ENCODE measurements at places on chromosomes 5 and 9.

DNA sequence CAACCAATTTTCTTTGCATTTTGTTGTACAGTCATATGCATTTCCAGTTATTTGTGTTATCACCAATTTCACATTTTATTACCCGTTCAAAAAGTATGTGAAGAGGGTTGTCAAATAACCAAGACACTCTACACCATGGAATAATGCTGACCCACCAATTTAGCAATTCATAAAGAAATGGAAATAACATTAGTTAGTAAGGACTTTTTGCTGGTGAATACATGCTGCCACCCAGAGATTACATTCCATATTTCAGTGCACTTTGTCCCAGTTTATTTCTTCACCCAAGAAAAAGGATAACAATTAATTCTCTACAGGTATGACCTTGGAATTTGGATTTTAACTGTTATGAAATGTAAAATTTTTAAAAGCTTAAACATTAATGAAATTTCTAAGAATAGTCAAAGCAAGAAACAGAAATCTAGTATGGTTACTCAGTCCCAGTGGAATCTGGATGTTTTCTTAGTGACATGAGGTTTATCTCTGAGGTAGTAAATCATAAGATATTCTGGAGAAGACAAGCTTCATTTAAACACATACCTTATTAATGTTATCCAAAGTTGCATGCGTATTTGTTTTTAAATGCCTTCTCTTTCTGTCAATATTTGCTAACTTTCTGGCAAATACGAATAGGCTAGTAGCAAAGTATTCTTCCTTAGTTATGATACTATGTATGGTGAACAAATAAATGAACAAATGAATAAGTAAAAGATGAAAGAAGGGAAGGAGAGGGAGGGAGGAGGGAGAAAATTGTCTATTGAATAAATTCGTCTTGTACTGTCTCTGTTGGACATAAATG, 100.6 kb downstream of the CETN3 start:
- no peak for DNase-seq

- DNase-seq: no peak
Measured at GRCh38 chr9:98724810-98725530, 16.2 kb upstream of the GABBR2 start.

DNA sequence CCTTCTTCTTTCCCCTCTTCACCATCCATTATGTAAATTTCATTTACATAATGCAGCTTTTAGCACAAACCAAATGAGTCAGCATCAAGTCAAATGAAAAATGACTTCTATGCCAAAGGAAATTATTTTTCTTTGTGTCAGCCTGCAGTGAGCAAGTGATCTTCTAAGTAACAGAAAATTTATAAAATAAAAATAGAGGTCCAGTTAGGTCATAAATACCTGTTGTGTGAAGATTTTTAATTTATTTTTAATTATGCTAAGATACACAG, 16.7 kb upstream of the THG1L start:
- no peak for DNase-seq

DNA sequence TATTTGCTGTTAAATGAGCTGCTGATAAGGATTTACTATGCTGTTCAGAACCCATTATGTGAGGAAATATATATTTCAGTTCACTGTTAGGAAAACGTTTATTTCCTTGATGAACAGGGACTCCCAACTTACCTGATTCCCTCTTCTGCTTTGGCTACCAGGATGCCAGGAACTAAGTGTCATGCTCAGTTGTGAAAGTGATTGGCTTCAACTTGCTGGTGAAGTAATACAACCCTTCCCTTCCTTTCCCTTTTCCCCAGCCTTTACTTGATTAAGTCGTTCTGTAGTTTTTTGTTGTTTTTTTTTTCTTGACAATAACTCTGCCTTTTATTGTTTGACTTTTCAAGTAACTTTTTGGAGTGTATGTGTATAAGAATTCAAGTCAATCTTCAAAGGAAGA, 309.3 kb downstream of the DOCK8 start:
- no peak for DNase-seq

GRCh38 chr5:79459626-79460025, 54.3 kb downstream of the HOMER1 start:
- DNase-seq: no peak

- no peak for DNase-seq
Measured at GRCh38 chr5:14526493-14526892, 55.1 kb upstream of the OTULINL start.

DNA sequence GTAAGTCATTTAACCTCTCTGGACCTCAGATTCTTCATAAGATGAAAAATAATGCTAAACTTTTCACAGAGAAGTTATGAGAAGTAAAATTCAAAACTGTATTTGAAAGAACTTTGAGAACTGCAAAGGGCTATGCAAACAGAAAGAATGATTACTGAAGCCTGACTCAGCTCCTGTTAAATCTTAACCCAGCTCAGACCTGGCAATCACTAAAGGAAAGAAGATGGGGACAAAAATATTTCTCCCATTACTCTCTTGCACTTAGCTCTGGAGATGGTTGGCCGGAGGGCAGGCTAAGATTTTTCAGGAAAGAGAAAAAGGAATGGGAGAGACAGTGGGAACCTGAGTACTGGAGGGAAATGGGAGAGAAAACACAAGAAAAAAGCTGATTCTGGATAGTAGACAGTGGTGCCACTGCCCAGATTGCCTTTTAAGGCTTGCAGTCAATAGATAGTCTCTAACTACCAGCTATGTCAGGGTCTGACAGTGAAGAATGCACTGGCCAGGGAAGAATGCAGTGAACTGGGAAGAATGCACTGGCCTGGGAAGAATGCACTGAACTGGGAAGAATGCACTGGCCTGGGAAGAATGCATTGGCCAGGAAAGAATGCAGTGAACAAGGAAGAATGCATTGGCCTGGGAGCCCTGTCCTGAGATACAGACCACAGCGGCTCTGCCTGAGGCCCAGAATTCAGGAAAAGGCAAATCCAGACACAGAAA, 25.2 kb upstream of the CEMIP2 start:
- peak; percentile 44 for DNase-seq

- DNase-seq: no peak
Measured at GRCh38 chr5:100749771-100750284, 153.3 kb downstream of the ST8SIA4 start.

DNA sequence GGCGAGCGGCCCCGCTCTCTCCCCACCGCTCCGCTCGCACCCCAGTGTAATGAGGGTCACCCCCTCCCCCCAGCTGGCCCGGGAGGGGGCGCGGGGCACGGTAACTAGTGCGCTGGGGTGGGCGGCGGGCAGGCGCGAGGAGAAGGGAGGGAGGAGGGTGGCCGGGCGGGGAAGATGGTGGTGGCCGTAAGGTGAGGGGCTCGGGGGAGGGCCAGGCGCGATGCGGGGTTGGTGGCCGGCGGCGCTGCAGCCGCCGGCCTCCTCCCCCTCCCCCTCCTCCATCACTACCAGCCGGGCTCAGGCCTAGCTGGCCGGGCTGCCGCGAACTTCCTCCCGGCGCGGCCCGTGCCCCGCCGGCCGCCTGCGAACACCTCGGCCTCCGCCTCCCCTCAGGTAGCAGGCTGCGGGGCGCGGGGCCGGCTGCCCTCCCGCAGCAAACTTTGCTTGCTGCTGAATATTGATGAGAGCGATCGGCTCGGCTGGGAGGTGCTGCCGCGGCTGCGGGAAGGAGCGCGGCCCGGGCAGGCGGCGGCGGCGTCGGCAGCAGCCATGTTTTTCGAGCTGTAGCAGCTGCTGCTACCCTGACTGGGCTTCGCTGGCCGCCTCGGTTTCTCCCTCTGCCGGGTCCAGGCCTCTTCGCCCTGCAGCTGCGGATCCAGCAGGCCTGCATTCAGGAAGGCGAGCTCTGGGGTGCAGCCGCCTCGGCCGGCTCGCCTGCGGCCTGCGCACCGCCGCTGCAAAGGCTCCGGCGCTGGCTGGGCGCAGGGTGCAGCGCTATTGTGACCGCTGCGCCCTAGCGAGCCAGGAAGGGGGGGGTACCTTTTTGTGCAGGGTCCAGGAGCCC, 502 bp downstream of the NSD1 start:
- DNase-seq: no peak

DNA sequence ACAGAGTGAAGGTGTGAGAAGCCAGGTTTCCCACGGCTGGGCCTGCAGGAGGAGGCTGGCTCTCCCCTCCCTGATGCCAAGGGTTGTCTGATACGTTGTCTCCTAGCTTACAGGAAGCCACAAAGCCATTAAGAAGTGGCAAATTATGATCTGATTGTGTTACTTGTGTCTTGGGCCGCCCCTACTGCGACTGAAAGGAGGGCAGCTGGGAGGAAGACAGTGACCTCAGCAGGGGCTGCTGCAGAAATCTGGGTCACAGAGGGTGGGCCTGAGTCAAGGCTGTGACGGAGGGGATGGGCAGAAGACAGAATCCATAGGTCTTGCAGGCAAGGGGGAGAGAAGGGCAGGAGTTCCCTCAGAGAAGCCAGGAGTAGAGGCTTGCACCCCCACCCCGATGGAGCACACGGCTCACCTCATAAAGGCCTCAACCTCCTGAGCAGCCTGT, 145.0 kb downstream of the FSTL4 start:
- no peak for DNase-seq

DNA sequence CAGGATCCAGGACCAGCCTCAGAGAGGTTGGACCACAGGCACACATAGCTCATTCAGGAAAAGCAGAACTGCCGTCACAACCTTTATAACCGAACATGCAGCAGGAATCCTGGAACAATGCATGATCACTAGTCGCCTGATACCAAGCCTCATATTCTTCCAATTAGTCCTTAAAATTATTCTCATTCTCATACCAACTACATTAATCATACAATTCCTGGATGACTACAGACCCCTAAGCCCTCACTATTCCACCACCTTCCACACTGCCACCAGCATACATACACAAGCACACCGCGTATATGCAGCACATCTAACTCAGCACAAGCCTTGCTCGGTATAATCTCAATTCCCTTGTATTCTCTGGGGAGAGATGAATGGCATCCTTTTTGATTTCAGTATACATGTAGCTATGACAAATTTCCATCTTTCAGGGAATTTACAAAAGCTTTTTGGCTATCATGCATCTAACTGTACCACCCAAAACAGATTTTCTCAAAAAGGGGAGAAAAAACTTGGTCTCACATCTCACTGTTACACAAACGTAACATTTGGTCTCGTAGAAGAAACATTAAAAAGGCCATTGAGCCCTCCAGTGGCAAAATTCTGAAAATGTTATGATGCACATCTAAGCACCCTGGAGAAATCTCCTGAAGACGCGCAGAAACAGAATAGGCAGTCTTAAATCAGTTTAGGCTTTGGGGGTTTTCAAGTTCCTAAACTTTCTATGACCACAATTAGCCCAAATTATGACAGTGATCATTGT, 46.2 kb downstream of the MCTP1 start:
- DNase-seq: peak; percentile 24

- no peak for DNase-seq
Measured at GRCh38 chr5:146365618-146366017, 27.0 kb downstream of the POU4F3 start.

DNA sequence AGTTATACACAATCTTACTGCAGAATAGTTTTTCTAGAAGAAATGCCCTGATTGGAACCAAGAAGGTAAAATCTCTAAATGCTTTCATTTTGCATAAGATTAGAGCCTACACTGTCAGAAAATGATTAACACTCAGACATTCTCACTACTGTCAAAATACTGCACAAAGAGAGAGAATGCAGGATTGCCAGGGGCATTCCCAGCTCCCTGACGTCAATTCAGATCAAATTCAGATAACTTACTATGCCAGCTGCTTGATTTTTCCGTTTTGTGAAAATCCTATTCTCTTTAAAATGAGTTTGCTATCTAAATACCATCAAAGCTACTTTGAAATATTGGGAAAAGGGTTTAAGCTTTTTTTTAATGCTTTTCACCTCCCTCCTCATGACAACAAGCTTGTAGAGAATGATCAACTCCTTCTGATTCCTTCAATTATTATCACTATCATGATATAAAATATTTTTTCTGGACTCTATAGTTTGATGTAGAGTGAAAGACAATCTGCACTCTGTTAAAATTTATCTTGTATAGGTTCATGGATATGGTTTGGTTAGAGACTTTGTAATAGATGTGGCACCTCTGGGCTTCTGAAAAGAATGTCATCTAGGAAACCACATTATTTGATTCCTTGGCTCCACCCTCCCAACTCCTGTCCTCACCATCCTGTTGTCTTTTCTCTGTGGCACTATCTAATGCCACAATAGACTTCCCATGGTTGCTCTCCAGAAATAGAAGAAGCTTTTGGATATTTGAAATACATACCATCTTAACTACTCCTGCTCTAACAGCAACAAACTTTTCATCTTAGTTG, 407.7 kb downstream of the PDE4D start:
- no peak for DNase-seq

DNA sequence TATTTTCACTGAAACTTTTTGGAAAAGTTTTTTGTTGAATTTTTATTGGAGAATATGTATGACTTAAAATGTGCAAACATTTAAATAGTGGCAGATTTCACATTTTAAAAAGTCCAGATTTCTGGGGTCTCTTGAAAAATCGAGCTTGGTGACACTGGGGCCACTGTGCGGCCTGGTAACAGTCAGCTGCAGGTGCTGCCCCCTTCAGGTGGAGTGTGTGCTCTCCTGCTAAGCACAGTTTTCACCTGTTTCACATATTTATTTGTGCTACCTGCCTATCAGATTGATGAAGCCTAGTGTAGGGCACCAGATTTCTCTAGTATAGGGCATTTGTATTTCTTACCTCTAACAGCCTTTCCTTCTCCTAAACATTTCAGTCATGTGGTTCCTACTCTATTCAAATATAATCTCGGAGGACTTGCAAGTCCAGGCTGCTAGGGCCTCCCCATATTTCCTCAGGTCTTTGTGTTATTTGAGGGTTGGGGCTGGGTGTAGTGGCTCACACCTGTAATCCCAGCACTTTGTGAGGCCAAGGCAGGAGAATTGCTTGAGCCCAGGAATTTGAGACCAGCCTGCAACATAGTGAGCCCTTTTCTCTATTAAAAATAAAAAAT, 95.8 kb upstream of the KLF9 start:
- no peak for DNase-seq

- peak; percentile 93 for DNase-seq
Measured at GRCh38 chr9:129460323-129461261, 160.3 kb downstream of the C9orf50 start.

DNA sequence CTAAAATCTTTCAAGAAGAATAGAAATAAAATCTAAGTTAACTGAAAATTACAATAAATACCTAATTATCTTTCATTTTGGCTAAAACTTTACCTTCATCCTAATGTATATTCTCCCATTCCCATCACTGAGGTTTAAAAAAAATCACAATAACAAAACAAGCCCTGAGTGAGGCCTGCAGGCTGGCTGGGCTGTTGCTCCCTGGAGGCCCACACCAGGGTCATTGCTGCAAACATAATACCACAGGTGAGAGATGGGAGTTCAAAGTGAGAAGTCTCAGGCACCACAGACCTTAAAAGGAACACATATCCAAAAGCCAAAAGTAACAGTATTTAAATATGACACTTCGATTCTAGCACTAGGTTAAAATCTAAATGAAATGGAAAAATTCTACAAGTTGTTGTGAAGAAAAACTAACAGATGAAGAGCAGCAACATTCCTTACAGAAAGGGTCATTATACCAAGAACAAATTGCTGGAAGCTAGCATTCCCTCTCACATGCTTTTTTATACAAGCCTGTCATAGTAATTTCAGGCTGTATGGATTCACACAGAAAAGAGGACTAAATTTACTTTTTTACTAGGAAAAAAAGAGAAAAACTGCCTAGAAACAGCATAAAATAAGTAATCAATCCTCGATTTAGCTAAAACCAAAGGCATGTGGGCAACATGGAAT, 57.8 kb downstream of the AUH start:
- no peak for DNase-seq

- no peak for DNase-seq
Measured at GRCh38 chr5:58466939-58467338, 7.1 kb upstream of the PLK2 start.

All from non-pigmented ciliary epithelial cell (primary cell).